Femur (tissue), 1 donor: ENCODE measurements at places on chromosomes 12 and 14.

DNA sequence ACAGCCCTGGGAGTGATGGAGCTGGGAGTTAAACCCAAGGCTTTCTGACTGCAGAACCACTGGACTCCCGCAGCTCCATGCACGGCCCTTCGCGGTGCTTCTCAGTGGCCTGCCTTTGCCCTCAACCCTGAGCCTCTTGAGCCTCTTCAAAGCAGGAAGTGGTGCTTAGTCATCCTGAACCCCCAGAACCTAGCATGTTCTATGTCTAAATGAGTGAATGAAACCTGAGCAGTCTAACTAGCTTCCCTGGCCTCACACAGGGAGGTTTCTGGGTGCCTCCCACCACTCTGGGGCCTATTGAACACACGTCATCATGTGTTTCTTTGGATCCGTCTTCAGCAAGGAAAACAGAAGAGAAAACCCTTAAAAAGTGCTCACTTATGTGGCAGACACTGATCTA is 117.9 kb upstream of the SFSWAP start:
- no peak for DNase-seq

GRCh38 chr14:102798926-102799325 is 21.7 kb downstream of the TRAF3 start:
- DNase-seq = no peak

- no peak for DNase-seq
These were observed 143.6 kb downstream of the EMP1 start for GRCh38 chr12:13340149-13340548.

- no peak for DNase-seq
These were observed 31.1 kb upstream of the DICER1 start for GRCh38 chr14:95188380-95188779.

DNA sequence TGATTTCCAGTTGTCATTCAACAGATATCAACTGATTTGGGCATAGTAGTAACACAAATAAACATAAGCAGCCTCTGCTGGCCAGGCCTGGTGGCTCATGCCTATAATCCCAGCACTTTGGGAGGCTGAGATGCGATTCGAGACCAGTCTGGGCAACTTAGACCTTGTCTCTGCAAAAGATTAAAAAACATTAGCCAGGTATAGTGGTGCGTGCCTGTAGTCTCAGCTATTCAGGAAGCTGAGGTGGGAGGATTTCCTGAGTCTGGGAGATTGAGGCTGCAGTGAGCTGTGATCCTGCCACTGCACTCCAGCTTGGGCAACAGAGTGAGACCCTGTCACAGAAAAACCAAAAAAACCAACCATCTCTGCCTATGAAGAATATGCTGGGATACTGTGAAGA is 7.1 kb downstream of the METAP2 start:
- DNase-seq = no peak

DNA sequence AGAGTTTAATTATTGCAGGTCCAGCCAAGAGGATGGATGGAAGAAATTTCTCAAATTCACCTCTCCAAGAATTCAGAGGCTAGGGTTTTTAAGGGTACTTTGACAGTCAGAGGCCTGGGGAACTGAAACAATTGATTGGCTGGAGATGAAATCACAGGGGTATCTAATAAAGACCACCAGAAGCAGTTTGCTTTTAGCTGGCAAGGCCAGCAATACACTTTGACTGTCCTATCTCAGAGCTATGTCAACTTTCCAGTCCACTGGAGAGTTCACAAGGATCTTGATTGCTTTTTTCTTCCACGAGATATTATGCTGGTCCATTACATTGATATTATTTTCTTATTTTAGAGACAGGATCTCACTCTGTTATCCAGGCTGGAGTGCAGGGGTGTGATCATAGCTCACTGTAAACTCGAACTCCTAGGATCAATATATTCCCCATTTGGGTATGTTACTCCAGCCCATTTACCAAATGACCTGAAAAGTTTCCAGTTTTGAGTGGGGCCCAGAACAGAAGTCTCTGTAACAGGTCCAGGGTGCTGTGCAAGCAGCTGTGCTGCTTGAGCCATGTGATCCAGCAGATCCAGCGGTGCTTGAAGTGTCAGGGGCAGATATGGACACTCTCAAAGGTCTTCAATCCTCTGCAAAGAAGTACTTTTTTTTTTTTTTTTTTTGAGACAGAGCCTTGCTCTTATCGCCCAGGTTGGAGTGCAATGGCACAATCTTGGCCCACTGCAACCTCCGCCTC is 17.2 kb upstream of the ATF7 start:
- no peak for DNase-seq

DNA sequence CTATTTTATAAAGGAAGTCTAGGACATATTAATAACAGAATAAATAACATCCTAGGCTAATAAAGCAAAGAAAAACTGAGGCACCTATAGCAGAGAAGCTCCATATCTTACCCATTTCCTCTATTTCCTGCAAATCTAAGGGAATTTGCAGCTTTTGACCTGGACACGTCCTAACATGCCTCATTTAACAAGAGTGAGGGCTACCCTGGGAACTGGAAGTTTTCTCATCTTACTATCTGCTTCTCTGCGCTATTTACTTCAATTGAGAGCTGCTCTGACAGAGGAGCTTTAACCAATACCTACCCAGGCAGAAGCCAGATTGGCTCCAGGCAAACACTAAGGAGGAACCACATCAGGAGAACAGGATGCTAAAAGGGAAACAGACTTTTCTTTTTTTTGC is 5.7 kb downstream of the YBX3 start:
- DNase-seq = no peak

- DNase-seq = no peak
These were observed 279.9 kb downstream of the RPS29 start for GRCh38 chr14:49306152-49306751.

- DNase-seq = no peak
These were observed 17.5 kb upstream of the SLCO1B3 start for GRCh38 chr12:20792971-20793370.

DNA sequence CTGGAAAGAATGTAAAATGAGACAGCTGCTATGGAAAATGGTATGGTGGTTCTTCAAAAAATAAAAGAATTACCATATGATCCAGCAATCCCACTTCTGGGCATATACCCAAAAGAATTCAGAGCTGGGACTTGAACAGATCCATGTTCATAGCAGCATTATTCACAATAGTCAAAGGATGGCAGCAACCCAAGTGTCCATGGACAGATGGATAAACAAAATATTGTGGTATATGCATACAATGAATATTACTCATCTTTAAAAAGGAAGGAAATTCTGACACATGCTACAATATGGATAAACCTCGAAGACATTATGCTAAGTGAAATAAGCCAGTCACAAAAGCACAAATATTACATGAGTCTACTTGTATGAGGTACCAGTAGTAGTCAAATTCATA is 9.1 kb downstream of the RAB2B start:
- no peak for DNase-seq

- DNase-seq = no peak
These were observed 4.2 kb upstream of the CLEC4C start for GRCh38 chr12:7751394-7751793.

- DNase-seq = no peak
These were observed 18.6 kb downstream of the TSPAN8 start for GRCh38 chr12:71139153-71139735.

DNA sequence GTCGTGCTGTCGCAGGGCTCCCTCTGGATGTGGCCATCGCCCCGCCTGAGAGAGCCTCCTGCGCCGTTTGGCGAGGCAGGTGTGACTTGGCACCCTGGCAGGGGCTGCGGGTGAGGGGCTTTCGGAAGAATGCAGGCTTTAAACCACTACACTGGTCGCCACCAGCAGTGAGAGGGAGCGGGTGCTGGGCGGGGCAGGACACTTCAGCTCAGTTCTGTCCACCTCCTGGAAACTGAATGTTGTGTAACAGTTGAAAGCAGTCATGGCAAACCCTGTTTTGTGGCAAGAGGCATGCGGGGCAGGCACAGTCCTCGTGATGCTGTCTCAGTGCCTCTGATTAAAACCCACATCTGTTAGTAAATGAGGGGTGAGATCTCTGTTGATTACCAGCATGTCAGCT is 55.9 kb downstream of the AACS start:
- DNase-seq = no peak

DNA sequence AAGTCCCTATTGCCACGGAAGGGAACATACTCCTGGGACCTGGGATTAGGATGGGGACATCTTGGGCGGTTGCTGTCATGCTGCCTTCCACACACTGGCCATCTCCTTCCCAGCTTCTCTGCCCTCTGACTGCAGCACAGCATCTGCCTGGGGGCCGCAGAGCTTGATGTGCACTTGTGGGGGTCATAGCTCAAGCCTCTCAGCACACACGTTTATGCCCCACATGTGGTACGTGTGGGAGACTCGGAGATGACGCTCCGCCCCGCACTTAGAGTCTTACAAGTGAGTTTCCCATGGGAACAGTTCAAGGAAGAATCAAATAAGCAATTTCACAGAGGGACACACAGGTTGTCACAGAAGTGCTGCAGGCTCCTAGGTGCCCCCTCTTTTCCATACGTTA is 8.6 kb downstream of the ACADS start:
- no peak for DNase-seq

DNA sequence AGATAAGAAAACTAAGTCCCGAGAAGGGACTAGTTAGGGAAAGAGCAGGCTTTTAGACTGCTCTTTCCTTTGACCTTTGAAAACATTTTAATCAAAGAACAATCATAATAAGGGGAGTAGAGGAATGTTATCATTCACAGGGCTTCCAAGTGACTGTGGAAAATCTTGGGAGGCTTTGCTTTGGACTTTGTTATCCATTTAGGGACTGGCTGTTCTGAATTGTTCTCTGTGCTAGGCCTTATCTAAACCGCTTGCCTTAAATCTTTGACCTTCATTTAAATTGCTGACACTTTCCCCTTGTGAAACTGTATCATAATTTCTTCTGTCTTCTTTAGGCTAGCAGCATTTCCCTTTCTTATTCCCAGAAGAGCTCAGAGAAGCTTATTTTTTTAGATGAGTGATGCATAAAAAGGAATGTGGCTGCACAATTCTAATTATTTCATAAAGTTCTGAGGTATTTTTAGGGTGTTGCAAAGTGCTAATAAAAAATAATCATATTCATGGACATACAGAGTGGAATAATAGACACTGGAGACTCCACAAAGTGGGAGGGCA is 9.5 kb upstream of the CALM1 start:
- DNase-seq = no peak

DNA sequence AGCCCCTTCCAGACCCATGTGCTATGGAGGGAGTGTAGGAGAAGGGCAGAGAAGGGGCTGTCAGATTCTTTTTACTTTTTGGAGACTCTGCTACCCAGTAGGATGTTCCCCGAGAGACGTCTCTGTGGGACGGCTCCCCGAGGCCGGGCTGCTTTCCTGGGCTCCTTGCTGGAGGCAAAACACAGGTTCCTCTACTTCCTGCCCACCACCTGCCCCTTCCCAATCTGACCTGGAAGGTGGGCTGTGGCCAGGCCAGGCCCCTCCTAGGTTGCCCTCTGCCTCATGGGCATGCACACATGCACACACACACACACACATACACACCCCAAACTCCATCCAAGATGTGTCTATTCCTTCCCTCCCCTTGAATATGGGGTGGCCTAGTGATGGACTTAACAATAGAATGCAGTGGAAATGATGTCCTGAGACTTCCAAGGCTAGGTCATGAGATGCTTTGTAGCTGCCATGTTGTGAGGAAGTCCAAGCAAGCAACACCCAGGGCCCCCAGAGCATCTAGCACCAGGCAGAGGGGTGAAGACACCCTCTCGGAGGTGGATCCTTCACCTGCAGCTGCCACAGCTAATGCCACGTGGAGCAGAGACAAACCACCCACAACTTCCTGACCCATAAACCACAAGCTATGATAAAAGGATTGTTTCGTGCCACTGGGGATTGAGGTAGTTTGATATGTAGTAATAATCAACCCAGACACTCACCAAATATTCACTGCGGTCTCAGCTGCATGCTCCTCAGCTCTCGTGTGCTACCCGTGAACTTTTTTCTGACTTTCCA is 1.6 kb upstream of the ASB2 start:
- no peak for DNase-seq

GRCh38 chr12:105427883-105428282 is 97.4 kb downstream of the C12orf75 start:
- no peak for DNase-seq

DNA sequence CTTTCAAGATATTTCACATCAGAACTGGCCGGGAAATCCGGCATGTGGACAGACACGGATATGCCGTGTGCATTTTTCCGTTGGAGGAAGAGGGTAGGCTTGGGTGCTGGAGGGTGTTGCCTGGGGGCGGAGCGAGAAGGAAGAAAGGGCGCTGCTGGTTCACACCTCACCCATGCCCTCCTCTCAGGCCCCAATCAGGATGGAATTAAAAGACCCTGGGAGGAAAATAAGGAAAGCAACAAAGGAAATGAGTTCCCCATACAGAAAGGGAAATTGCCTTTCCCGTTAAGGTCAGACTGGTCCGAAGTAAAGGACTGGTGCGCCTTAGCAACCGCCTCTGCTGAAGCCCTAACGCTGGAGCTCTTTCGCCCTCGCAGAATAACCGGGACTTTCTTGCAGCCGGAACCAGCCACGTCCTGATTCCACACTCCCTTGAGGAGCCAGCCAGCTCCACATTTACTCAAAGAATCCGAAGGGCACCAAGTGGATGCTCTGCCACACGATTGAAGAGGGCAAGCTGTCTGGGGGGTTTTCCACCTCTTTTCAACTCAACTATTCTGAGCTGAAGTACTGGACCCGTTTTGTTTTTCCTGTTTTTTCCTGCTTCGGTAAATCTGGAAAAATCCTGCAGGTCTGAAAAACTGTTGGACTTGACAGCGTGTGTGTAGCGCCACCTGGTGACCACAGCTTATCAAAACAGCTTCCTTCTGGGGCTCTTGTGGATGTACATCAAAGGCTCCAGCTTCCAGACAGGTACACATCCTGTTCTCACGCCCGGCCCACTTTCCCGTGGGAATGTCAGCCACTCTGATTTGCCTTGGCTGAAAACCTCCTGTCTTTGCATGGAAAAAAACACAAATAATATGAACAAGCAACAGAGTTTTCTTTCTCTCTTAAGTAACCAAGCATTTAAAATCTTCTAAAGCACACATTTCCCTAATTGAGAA is 37.6 kb upstream of the BCL2L14 start:
- DNase-seq = peak; percentile 89

DNA sequence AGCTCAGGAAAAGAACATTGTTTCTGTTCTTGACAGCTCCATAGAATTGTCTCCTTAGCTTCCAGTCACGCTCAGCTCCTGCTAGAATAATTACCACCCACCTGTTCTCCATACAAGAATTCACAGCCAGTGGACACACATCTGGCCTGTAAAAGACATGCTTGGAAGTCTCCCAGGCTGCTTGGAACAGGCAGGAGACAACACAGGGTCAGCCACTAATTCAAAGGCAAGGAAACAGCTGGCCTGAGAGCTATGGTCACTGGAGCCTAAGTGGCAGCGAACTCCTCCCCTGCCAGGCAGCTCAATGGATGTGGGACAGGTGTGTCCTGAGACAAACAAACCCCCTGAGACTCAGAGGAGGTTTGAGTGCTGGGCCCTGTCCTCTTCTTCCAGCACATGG is 22.9 kb upstream of the LTBP2 start:
- peak; percentile 81 for DNase-seq
